ENCODE measurements at places on chromosomes 16 and 17.

- no peak for DNase-seq
Observed at GRCh38 chr17:78717431-78717980, 64.6 kb downstream of the CYTH1 start.

GRCh38 chr16:27291722-27292240, 22.0 kb upstream of the IL4R start:
- no peak for DNase-seq

- DNase-seq: no peak
Observed at GRCh38 chr16:15607700-15608396, 35.1 kb downstream of the MARF1 start.

DNA sequence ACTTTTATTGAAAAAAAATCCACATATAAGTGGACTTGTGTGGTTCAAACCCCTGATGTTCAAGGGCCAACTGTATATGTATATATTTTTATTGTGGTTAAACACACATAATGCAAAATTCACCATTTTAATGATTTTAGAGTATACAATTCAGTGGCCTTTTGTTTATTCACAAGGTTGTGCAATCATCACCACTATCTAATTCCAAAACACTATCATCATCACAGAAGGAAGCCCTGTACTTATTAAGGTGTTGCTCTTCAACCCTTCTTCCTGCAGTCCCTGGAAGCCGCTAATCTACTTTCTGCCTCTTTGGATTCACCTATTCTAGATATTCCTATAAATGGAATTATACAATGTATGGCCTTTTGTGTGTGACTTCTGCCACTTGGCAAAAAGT, 23.0 kb downstream of the MAP2K6 start:
- DNase-seq: no peak

DNA sequence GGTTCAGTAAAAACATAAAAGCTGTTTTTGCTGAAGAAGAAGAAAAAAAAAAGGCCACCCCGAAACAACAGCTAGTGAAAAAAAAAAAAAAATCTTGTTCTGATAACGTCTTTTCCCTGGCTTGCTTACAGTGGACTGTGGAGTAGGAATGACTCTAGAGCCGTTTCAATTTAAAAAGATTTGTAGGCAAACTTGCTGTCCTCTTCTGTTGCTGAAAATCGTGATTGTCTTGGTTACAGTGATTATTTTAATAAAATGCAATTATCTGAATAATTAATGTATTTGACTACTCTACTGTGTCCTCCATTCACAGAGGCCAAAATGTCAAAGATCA, 190.6 kb upstream of the TBX2 start:
- DNase-seq: no peak

- DNase-seq: no peak
Observed at GRCh38 chr17:51272812-51273211, 12.5 kb downstream of the UTP18 start.

- DNase-seq: no peak
Observed at GRCh38 chr17:57908278-57908677, 46.9 kb downstream of the CUEDC1 start.

DNA sequence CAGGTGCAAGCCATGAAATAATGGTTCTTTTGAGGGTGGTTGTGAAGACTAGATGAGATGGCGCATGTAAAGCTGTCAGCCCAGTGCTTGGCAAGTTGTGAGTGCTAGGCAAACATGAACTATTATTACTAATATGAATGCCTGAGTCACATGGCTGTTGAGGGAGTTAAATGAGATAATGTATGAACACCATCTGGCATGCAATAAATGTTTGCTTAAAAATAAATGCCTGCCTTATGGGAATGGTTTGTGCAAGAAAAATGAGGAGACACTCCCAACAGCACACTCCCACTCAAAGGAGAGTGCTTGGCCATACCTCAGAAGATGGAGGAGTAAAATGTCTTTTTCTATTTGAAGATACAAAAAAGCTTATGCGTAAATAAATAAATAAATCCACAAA, 3.6 kb downstream of the MAPK3 start:
- DNase-seq: no peak

- no peak for DNase-seq
Observed at GRCh38 chr16:78116946-78117345, 17.5 kb downstream of the WWOX start.

GRCh38 chr17:60600490-60601446, 775 bp downstream of the PPM1D start:
- DNase-seq: peak; percentile 25

DNA sequence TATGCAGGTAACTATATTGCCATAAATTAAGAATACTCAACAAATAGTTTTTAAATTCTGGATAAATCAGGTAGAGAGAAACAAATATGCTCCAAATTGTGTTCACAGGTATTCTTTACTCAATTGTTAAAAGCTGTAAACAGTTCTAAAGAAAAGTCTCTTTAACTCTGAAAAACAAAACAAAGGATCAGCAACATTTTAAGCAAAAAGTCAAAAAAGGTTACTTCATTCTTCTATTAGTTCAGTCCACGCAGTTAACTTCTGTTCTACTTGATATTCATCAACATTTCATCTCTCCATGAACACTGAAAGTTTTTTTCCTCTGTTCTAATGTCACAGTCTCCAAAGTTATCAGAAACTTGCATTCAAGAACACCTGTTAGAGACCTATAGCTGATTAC, 47.9 kb downstream of the SCPEP1 start:
- DNase-seq: no peak

GRCh38 chr16:88482630-88483391, 29.7 kb downstream of the ZFPM1 start:
- DNase-seq: no peak

- DNase-seq: no peak
Observed at GRCh38 chr16:11799509-11800381, 2.7 kb upstream of the ZC3H7A start.

DNA sequence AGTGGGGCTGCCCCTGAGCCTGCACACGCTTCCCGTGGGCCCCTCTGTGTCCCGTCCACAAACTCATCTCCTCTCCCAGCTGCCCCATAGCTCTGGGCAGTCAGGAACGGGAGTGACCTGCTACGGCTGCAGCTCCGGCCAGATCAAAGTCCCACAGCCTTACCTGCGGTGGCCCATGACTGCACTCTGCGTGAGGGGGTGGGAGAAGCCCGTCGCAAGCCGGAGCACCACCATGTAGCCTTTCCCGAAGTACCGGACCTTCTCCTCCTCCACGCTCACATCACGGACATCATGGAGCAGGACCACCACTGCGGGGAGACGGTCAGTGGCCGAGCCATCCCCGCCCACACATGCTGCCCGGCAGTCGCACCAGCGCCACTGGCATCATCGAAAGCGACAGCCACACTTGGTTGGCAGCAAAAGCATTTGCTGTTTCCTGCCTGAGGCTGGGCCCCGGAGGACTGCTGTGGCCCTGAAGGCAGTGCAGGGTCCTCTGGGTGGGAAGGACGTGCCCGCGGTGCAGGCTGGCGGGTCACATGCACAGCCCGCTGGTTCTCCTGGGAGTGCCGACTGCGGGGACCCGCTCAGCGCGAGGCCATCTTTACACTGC, 6.2 kb downstream of the CYBC1 start:
- DNase-seq: no peak

GRCh38 chr17:49557312-49558024, 18.2 kb upstream of the NXPH3 start:
- DNase-seq: no peak

GRCh38 chr17:81106716-81107115, 58.6 kb upstream of the PVALEF start:
- DNase-seq: no peak

DNA sequence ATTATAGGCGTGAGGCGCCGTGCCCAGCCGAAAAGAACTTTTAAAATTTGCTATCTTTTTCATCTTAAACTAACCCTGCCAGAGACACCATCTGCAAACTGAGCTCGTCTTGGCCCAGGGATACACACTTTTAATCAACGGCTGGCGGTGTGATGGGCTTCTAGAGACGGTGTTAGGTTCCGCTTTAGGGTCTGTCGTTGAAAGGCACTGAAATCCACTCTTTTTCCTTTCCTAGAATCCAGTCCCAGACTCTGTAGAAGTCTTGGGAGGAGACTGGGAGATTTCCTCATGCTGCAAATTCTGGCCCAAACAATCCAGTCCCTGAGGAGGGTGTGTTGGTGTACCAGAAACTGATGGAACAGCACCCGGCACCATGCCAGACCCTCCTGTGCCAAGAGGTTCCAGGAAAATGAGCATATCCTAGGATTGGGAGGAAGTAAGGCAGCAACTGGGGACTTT, 52.0 kb upstream of the TEX2 start:
- no peak for DNase-seq

DNA sequence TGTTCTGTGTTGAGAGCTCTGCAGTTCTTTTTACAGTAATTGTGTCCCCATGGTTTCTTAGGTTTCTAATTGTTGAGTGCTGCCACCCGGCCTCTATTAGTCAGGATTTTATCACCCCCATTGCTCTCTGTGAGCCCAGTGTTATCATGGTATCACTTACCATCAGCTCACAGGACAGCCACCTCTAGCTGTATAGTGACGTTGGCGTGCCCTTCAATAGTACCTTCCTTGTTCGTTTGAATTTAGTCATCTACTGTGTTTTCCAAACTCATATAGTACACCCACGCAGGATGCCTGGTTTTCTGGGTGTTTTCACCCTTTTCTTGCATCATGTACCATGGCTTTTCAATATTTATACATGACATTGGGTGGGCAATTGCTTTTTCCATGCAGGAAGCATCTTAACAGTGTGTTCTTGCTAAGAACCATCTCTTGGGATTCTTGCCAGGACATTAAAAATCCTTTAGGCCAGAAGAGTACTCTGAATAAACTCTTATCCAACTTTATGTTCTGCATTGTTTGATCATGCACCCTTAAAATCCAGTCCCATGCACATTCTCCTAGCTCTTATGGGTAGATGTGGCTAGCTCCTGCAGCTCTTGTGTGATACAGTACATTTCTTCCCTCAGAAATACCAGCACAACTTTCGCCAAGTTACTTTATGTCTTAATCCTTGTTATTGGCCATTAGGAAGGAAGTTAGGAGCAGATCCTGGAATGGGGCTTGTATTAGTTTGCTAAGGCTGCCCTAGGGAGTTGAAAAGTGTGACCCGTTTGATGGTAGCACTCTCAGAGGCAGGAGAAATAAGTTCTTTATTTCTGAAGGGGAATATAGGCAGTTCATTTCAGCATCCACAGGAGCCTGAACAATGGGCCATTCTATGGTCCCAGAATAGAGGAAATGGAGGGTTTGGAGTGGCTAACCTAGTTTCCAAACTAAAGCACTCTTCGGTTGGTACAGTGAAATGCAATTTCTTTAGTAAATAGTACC, 11.3 kb upstream of the ABCA10 start:
- no peak for DNase-seq

- DNase-seq: no peak
Observed at GRCh38 chr17:80477647-80478478, 1.5 kb upstream of the NPTX1 start.

DNA sequence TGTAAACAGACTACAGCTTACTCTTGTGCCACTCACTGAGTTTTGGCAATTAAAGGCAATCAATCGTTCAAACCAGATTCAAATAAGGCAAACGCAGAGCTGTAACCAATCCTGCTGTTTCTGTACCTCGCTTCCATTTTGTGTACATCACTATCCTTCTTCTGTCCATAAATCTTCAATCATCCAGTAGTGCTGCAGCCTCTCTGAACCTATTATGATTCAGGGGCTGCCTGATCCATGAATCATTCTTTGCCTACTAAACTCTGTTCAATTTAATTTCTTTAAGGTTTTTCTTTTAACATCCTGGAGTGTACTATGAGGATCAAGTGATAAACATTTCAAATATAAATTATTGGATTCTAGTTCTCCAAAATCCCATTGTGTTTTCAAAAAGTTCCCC, 93.9 kb downstream of the CEP112 start:
- no peak for DNase-seq

DNA sequence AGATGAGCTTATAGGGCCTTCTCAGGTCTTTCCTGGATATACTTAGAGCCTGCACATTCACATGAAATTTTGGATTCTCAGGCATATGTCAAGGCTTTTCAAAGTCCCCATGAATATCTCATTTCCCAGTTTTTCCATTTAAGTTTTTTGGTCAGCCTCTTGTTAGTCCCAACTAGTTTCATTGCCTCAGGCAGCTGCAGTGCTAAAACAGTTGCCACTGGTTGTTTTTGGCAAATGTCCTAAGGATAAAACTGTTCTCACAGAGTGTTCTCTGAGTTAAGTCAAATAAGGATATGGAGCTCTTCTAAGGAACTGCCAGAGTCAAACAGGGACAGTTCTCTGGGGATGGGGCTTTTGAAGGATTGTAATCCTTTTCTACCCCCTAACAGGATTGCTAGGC, 39.9 kb upstream of the ABCC11 start:
- no peak for DNase-seq

GRCh38 chr17:65509032-65509431, 52.4 kb downstream of the AXIN2 start:
- DNase-seq: no peak

DNA sequence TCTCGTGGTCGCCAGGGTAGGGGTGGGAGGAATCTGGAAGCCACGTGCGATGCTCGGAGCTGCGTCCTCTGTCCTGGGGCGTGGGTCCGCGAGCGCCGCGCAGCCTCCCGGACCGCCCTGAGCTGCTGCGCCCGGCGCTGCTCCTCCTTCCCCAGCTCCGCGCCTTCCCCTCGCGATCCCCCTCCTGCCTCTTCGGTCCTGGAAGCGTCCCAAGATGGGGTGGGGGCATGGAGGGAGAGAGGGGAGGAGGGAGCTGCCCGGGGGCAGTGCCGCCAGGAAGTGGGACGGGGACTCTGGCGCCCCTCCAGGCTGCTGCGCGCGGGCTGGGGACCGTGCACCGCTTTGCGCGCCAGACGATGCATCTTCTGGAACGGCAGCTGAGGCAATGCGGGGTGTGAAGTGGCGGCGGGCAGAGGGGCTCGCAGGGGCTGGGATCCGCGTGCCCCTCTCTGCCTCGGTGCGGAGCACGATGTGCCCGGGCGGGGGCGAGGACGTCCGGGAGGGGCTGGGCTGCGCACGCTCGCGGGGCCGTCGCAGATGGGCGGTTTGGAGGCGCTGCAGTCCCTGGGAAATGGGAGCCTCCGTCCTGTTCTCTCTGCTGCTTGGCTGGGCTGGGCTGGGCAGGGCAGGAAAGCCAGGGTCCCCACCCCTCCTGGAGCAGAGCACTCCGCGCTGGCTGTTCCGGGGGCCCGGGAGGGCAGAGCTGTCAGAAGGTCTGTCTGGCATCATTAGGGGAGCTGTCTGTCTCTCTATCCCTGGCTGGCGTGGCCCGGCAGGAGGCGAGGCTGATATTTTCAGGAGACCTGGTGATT, 388.0 kb downstream of the SEC14L1 start:
- DNase-seq: no peak

DNA sequence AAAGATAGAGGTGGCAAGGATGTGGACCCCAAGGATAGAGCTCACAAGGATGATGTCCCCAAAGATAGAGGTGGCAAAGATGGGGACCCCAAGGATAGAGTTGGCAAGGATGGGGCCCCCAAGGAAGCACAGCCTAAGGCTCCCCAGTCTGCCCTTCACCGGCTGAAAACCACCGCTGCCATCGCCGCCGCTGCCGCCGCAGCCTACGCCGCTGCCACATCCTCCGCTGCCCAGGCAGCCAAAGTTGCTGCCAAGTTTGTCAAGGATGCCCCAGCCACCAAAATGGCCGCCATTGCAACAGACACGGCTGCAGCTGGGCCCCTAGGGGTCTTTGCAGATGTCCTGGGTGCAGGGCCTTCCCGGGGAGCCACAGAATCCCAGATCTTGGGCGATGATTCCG, 19.9 kb downstream of the C16orf96 start:
- DNase-seq: no peak

GRCh38 chr17:76208120-76208519, 32.2 kb downstream of the RNF157 start:
- DNase-seq: no peak

- DNase-seq: no peak
Observed at GRCh38 chr17:66415366-66416206, 113.2 kb downstream of the PRKCA start.

- DNase-seq: no peak
Observed at GRCh38 chr17:40909755-40910154, 24.7 kb upstream of the KRT20 start.

GRCh38 chr16:70421014-70421413, 17.9 kb downstream of the ST3GAL2 start:
- DNase-seq: no peak
